ENCODE measurements at places on chromosomes 1 and 21. TPM values are rescaled to one million over a fixed set of nuclear protein-coding genes. Genes with fewer than 3 reads are reported as not detected.

DNA sequence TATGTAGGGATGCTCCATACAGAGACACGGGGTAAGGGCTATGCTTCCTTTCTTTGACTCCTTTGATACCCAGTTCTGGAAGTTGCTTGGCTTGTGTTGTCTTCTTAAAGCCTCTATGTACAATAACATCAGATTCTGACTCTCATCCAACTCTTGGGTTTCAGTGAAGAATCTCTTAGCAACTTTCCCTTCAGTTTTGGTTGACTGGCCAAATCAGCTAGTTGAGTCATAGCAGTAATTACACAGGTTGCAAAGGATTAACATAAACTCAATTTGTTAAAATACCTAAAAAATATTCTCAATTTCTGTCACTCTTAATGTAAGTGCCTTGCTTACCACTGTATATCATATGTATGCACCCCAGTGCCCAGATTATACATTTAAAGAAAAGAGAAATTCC is 9.2 kb downstream of the CD1E start:
- no peak for DNase-seq

SLC30A1 gene
- polyA plus RNA-seq, result 34.3 TPM

TMEM52 gene
- polyA plus RNA-seq, result 1.2 TPM

FLG2 gene
- polyA plus RNA-seq, result 0.03 TPM

GRCh38 chr1:210608767-210609166 is 280.1 kb downstream of the HHAT start:
- no peak for DNase-seq

GRCh38 chr1:175394739-175395138 is 202.2 kb upstream of the KIAA0040 start:
- DNase-seq, result no peak

DNA sequence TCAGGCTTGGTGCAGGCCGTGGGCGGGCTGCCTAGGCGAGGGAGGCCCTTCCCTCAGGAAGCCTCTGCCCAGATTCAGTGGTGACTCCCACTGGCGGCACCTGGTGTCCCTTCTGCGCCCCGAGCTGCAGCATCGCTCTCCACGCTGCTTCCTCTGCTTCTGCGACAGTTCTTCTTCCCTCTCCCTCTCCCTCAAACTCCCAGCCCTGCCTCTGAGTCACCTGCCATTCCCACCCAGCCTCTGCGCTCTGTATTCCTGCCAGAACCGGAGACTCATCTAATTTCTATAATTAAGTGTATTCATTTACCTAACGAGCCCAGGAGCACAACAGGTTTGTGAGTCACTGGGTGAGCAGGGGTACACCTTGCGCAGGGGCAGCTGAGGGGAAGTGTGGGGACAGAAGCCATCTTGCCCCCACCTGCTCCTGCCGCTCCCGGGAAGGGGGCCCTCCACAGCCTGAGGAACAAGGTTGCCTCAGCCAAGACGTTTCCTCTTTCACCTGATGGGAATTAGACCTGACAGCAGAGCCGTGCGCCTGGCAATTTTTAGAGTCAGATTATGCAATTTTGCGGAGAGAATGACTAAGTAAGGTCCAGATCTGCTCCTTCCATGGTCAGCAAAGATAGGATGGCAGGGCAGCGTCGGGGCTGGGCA is 19.4 kb downstream of the KCNC4 start:
- no peak for DNase-seq

Data from right renal cortex interstitium (tissue), 3 donors.